H4 (cell line): ENCODE measurements at places on chromosomes 2 and 18. TPM values are rescaled to one million over a fixed set of nuclear protein-coding genes. Genes with fewer than 3 reads are reported as not detected.

GKN1 gene
- not detected in 2 replicates for total RNA-seq

DNA sequence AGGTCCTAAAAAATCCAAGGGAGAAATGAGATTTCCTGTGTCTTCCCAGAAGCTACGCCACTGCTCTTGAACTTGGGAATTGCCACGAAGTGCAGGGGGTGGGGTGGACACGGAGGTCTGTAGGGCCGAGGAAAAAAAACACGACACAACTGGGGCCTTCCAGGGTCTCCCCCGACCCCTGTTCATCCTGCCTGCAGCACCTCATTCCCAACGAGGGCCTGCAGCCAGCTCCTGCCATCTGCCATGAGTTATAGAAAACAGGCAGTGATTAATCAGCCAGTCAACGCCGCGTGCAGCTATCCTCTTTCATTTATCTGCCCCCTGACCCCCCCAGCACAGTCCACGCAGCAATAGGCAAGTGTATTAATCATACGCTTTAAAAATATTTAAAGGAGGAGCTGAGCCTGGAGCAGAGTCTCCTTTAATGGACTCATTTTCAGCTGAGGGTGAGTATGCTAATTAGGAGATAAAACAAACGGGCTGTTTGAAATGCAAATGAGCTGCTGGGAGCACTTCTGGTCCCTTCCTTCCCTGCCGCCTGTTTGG is 209.9 kb downstream of the TFCP2L1 start:
- DNase-seq: peak; percentile 94

DARS1 gene
- total RNA-seq: 94.4 and 100 TPM in 2 replicates

- DNase-seq: no peak
These were observed 142.6 kb downstream of the MYT1L start for GRCh38 chr2:2188344-2188920.

DNA sequence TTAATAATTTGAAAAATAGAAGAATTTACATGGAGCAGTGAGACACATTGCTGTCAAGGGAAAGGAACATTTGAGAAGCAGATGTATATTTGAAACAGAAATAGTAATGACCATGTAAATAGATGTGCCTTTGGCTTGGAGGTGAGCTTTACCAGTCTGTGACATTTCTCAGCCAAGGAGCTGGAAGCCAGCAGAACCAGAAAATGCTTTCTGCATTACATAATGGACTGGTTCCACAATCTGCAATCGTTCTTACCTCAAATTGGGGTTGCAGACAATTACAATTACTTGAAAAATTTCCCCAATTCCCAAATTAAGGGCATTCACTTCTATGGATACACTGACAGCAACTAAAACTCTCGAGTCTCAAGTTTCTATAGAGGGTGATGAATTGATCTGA is 59.7 kb downstream of the HNMT start:
- no peak for DNase-seq

NAT8 gene
- total RNA-seq: not detected in 2 replicates

FEV gene
- not detected in 2 replicates for total RNA-seq

DNA sequence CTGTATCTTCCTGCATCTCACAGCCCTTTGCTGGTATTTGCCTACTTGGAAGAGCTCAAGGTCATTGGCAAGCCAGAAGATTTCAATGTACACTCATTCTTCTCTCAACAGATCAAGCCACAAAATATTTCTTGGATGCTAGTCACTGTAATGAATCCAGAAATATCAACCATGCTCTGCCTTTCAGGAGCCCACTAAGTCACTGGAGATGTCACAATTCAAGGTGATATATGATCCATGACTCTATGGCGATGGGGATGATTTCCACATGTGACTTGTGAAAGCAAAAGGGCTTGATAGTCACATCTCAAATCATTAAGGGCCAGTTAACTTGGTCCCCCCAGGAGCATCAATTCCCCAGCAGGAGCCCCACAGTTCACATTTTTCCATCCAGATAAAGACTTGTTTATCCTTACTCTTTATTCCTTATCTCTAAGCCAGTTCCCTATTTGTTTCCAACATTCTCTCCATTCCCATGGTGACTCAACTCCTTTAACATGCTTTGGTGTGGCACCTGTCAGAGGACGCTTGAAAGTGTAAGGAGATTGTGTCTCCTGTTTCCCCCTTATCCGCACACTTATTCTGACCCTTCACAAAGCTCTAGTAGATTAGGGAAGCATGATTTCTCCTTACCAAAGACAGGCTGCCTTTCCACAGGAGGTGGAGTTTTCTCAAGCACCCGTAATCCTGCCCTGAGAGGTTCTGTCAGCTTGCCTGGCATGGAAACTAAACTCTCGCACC is 15.8 kb downstream of the PKDCC start:
- no peak for DNase-seq

- DNase-seq: no peak
These were observed 1.3 kb downstream of the NPPC start for GRCh38 chr2:231924889-231925275.

DNA sequence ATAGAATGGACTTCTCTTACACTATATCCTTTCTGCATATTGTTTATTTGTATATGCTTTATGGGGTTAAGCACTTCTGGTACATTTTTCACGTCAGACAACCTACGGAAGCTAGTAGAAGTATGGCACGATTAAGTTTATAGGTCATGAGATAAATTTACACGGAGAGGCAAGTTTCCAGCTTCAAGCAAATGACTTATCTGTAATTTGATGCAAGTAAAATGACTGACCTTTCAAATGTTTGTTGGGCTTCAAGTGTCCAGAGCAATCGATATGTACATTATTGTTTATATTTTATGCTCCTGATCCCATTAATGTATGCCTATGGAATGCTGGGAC is 97.5 kb upstream of the EFEMP1 start:
- DNase-seq: no peak

CTAGE1 gene
- not detected in 2 replicates for total RNA-seq

GRCh38 chr2:177002983-177003382 is 209.6 kb upstream of the HNRNPA3 start:
- no peak for DNase-seq

- DNase-seq: no peak
These were observed 18.0 kb upstream of the TUBB6 start for GRCh38 chr18:12290086-12290485.

DNA sequence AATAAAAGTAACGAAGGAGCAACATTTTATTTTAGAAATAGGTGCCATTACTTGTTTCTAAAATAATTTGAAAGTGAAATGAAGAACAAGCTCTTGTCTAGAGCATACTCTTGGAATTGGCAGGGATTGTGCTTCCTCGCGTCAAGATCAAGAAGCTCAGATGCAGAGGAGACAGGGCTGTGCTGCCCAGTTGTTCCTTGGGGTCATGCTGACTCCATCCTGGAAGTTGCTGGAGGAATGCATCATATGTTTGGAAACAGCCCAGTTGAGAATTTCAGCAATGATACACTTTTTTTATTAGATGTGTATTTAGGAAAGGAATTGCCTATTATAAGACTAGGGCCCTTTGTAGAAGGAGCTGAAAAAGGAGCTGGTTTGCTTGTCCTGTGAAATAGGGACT is 17.2 kb downstream of the LTBP1 start:
- no peak for DNase-seq

ABCG5 gene
- total RNA-seq: not detected in 2 replicates

DNA sequence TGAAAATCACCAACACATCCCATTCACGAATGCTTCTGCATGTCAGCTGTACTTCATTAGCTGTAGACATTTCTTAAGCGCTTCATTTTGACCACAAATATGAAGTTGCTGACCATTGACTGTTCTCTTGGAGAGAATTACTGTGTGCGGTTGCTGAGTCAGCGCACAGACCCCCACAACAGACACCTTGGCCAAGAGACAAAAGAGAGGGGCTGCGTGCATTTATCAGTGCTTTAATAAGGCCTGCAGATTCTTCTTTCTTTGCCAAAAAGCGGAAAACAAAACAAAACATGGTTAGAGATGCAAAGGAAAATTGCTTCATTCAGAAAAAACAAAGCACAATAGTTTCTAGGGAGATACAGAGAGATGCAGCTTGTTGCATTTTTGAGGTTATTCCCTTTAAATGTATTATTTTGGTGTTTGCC is 174.7 kb downstream of the ACKR3 start:
- DNase-seq: peak; percentile 81

DNA sequence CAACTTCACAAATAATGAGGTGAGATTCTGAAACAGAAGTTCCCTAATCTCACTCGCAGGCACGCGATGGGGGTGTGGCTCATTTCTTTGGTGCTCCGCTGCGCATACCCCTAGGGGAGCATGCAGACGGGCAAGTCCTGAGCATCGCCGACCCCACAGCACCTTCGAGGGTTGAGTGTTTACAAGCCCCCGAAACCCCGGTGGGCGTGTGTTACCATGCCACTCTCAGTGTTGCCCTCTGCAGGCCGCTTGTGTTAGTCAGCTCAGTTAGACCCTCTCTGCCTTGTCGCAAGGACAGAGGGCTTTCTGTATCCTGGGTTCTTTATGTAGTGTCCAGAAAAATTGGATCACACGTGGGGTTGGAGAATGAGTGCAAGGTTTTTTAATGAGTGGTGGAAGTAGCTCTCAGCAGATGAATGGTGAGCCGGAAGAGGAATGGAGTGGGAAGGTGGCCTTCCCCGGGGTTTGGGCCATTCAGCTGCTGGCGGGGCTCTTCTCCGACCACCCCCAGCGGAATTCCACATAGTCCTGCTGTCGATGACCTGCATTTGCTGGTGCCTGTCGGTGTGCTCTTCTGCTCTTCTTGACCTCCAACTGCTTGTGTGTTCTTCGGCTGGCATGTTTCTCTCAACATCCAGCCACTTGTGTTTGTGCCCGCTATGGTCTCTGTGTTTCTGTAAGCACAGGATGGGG is 191.3 kb downstream of the RPRM start:
- peak; percentile 5 for DNase-seq

GBX2 gene
- 0.04 and 1.1 TPM in 2 replicates for total RNA-seq

DNA sequence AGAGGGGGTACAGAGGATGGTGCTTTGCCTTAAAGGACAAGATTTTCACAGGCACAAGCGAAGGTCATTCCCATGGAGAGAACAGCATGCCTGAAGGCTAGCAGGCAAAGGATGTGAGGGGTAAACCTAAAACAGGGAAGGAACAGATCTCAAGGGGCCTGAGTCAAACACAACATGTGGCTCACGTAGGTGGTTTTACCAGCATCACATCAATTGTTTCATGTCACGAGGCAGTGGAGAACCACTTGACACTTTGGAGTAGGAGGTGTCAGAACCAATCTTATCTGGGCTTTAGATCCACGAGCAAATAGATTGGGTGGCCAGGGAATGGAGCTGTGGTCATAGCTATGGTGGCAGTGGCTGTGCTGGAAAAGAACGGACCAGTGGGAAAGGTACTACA is 8.4 kb downstream of the COX5B start:
- DNase-seq: no peak

- peak; percentile 51 for DNase-seq
These were observed 111.4 kb downstream of the THNSL2 start for GRCh38 chr2:88281302-88282217.

- no peak for DNase-seq
These were observed 18.9 kb downstream of the MGAT5 start for GRCh38 chr2:134272806-134273205.

GRCh38 chr2:132754867-132755472 is 85.0 kb upstream of the LYPD1 start:
- DNase-seq: no peak

GRCh38 chr2:162084536-162084935 is 10.5 kb upstream of the DPP4 start:
- no peak for DNase-seq

FZD7 gene
- 19.0 and 25.2 TPM in 2 replicates for total RNA-seq

DNA sequence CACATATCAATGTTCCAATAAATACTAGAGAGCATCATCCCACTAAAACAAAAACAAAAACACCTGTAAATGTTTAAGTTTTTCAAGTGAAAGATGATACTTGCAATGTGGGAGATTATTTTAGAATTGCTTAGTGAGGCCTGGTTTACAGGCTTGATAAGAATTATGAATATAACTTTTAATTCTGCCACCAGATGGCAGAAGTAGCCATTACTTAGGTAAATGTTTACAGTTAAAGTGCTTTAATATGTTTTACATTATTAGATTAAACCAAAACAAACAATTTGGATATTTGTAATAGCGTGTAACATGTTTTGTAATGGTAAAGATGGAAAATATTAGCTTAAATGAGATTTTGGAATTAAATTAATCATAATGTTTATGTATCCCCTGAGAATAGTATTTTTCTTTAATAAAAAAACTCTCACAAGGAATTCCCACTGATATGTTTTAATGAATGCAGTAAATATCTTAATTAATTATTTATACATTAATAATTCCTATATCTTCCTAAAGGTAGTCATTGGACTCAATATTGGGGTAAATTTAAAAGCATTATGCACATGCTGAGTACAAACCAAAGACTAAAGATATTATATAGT is 522.0 kb downstream of the SPAG16 start:
- DNase-seq: peak; percentile 13

- DNase-seq: no peak
These were observed 118.8 kb upstream of the CDH19 start for GRCh38 chr18:66722671-66723070.

ALK gene
- total RNA-seq: not detected in 2 replicates

DNA sequence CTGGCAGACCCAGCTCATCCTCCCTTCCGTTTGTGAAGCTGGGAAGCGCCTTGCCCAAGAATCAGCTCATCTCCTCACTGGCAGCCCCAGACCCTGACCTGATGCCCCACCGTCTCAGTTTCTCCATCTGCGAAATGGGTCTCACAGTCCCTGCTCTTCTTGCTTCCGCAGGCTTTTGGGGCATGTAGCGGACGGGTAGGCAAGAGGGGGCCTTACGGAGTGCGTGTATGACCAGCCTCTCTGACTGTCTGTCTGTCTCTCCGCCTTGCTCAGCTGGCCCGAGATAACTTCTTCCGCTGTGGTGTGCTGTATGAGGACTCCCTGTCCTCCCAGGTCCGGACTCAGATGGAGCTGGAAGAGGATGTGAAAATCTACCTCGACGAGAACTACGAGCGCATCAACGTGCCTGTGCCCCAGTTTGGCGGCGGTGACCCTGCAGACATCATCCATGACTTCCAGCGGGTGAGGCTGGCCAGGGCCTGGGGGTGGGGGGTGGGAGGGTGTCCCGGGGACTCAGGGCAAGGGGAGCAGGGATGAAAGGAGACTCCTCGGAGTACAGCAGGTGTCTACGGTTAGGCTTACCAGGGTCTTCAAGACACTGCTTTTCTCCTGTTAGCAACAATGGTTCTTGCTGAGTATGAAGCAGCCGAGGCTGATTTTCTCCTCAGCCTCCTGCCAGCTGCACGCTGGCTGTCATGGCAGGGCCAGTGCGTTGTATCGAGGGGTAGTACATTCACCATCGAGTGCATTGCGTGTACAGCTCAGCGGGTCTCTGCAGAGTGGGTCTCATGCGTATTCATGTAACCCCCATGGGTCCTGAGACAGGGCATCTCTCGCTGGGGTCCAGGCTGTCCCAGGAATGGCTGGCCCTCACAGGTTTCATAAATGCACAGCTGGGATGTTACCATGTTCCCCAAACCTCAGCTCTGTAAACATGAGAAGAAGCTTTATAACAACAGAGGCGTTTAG is 10.9 kb downstream of the ITM2C start:
- DNase-seq: no peak
